Stimulated activated naive CD4-positive, alpha-beta T cell (primary cell): ENCODE measurements at places on chromosomes 16 and 17.

GRCh38 chr16:55076053-55076452, 145.4 kb downstream of the IRX5 start:
- DNase-seq, result no peak

GRCh38 chr16:814974-815373, 14.4 kb upstream of the GNG13 start:
- no peak for DNase-seq

GRCh38 chr16:85664580-85665372, 24.0 kb downstream of the GINS2 start:
- no peak for DNase-seq

DNA sequence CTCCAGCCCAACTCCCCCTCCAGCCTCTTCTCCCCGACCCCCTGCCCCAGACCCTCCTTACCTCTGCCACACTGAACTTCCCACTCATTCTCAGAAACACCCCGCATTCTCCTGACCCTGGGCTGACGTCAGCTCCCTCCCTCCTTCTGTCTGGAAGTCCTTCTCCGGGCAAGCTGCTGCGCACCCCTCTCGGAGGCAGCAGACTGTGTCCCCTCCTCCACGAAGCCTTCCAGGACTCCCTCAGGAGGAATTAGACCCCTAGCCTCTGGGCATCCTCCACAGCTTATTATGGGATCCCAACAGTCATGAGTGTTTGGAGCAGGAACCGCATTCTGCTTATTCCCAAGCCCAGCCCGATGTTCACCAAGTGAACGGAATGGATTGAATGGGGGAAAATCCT, 3.4 kb upstream of the RPL38 start:
- no peak for DNase-seq

GRCh38 chr16:78576941-78577340, 477.5 kb downstream of the WWOX start:
- no peak for DNase-seq

DNA sequence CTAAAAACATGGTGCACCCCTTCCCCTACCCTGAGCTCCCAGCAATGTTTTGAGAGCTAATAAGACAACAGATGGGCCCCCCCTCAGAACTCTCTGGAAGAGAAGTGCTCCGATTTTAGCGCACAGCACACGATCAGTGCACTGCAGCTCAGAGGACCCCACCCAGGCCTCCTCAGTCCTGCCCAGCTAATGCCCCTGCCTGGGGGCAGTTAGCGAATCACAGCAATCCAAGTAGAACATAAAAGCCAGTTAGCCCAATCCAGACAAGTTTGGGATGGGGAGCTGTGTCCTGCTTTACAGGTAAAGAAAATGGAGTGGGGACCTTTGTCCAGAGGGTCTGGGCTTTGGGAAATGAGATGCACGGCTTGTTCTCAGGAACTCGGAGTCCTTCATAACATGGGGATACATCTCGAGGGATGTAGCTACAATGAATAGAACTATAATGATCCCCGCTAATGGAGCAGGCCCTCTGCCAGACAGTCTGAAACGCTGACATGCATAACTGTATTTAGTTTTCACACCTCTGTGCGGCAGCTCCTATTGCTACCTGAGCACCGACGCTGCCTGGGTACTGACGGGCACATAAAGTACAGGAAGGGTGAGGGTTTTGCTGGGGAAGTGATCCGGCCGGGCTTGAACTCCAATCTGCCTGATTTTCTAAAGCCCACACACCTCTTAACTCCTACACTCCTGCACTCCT, 29.7 kb upstream of the CDC42EP4 start:
- no peak for DNase-seq

GRCh38 chr17:21177401-21177800, 36.6 kb downstream of the TMEM11 start:
- DNase-seq, result no peak

- no peak for DNase-seq
These were observed 166.2 kb upstream of the RPL38 start for GRCh38 chr17:74037320-74037719.

DNA sequence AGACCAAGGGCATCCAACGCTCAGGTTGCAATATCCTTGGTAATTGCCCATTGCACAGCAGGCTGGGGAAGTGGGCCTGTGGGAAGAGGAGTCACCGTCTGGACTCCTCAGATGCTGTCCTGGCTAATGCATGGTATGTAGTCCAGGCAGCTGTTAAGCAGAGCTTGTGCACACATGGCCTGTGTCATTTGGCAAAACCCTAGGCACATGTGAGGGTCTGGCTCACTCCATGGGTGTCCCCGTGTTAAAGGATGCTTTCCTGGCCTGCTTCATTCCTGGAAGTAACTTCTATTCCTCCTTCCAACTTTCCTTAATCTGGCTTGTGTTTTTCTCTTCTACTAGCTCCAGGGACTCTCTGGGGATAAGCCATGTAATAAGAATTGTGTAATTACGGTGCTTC, 378.0 kb upstream of the CA10 start:
- DNase-seq, result no peak

DNA sequence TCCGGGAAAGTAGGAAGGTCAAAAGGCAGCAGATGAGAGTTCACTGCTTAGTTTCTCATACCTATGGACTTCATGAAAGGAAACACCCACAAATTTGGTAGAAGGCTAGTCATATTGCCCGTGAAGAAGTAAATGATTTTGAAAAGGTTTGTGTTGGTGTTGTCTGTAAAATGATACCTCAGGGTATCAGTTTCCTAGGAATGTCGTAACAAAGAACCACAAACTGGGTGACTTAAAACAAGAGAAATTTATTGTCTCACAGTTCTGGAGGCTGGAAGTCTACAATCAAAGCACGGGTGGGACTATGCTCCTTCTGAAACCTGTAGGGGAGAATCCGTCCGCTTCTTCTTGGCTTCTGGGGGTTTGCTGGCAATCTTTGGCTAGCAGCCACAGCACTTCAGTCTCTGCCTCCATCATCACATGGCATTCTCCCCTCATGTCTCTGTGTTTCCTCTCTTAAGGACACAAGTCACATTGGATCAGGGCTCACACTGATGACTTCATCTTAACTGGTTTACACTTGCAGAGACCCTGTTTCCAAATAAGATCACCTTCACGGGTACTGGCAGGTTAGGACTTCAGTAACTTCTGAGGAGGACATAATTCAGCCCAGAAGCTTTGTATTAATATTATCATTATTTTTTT, 2.0 kb upstream of the NAE1 start:
- DNase-seq, result no peak

GRCh38 chr17:83099570-83100181, 20.3 kb downstream of the METRNL start:
- DNase-seq, result no peak

GRCh38 chr16:57887711-57888110, 83.2 kb downstream of the CNGB1 start:
- DNase-seq, result no peak
